SJSA1 (cell line): ENCODE measurements at places on chromosomes 12 and 14. TPM values are rescaled to one million over a fixed set of nuclear protein-coding genes. Genes with fewer than 3 reads are reported as not detected.
A peak's percentile ranks its signal among the peaks of the same experiment; 100 is the strongest.

GPR84 gene
- not detected in 2 replicates for total RNA-seq

TMED8 gene
- total RNA-seq = 6.4 and 7.6 TPM in 2 replicates

USP15 gene
- total RNA-seq = 29.0 and 36.3 TPM in 2 replicates

GPRC5D gene
- not detected in 2 replicates for total RNA-seq

DNA sequence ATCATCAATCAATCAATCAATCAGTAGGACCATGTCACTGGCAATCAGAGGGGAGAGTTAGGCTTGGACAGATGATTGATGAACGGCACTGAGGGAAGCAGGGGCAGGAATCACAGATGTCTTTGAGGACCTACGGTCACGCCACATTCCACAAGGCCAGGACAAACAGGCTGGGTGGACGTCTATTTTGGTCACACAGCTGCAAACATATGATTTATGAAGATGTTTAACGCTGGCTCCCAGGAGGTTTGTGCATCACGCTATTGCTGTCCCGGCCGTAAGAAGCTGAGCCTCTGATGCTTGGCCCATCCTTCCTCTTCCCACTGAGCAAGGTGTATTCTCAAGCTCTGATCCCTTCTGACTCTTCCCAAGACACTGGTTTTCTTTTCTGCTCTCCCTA lies 160.8 kb downstream of the FOXN3 start:
- H3K27ac ChIP-seq = no peak overlapping the region
- no peaks in the 10 kb centered on the region for H3K4me1 ChIP-seq
- no peak overlapping the region for H3K4me3 ChIP-seq
- no peaks in the 10 kb centered on the region for H3K27me3 ChIP-seq
- H3K36me3 ChIP-seq = no peaks in the 10 kb centered on the region

DNA sequence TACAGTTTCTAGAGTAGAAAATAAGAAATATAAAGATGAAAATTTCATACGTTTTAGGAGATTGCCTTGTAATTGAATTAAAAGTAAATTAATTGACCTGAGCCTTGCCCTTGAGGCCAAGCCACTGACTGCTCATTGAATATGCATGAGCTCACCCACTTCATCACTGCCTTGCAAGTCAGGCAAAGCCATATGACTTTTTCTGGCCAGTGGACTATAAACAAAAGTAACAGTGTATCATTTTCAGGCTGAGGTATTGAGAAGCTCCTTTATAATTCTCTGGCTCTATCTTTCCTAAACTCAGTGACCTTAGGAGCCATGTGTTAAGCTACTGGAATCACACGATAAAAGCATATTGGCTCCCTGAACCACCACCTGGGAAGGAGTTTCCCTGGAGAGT lies 369.3 kb downstream of the NUAK1 start:
- no peak overlapping the region for H3K27ac ChIP-seq
- H3K27me3 ChIP-seq = no peaks in the 10 kb centered on the region
- H3K4me3 ChIP-seq = no peak overlapping the region
- no peaks in the 10 kb centered on the region for H3K4me1 ChIP-seq

DNA sequence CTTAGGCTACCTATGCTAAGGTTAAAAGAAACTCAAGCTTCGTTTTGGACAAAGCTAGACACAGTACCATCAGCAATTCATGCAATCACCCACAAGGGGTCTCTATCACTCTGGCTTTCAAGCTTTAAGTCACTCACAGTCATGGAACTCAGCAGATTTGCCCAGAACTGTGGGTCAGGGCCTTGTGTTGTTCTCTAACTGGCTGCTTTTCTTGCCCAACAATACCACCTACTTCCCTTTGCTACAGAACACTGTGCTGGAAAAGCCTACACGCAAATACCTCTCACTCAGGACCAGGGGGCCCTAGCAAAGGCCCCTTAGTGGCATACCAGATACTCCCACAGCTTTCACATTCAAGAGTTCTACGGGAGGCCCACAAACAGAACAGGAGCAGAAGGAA lies 9.1 kb downstream of the NEMP1 start:
- peaks cover 73% of the 10 kb centered on the region for H3K36me3 ChIP-seq
- H3K27ac ChIP-seq = no peak overlapping the region
- no peak overlapping the region for H3K4me3 ChIP-seq
- H3K27me3 ChIP-seq = no peaks in the 10 kb centered on the region

DNA sequence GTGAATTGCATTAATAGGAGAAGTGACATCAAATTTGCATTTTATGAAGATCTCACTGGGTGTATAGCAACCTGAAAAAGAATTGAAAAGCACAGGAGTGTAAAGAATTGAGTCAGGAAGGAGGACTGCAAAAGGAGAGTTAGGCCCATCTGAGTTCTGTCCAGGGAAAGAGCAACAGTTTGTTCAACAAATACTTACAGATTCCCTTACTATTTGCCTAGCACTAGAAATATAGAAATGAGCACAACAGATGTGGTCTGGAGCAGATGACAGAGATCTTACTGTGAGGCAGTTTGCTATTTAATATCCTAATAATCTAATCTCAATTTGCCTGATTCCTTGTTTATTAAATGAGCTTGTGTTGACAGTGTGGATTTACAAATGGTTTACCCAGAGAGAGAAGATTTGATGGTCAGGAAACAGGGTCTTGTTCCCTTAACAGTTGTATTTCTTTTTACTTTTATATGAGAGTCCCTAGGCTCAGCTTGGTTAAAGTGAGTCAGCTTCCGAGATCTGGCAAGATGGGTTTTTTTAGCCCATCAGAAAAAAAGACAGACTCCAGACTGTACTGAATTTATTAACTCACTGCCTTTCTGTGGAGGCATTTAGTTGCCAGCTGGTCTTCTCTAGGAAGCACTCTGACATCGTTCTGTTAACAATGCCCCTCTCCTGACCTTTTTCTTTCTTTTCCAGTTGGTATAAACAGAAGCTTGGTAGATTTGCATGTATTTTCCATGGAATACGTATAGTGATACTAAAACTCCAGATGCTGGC lies 229.7 kb downstream of the TTC6 start:
- no peaks in the 10 kb centered on the region for H3K36me3 ChIP-seq
- DNase-seq = no peak
- no peaks in the 10 kb centered on the region for H3K4me1 ChIP-seq
- no peak overlapping the region for H3K4me3 ChIP-seq

DNA sequence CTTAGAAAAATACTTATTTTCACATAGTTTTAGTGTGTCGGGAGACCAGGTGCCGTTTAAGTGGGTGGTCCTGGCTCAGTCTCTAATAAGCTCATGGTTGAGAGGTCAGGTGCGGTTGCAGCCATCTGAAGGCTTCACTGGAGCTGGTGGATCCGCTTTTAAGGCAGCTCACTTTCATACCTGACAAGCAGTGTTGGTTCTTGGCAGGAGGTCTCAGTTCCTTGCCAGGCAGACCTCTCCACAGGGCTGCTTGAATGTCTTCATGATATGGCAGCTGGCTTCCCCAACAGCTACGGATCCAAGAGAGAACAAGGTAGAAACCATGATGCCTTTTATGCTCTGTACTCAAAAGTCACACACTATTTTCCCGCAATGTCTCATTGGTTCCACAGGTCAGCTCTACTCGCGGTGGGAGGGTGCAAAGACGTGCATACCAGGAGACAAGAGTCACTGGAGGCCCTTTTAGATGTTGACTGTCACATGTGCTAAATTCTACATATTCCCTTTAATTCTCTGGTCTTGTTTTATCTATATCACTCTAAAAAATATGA lies 8.0 kb upstream of the ZDHHC17 start:
- DNase-seq = no peak
- H3K27ac ChIP-seq = no peak overlapping the region
- no peak overlapping the region for H3K4me3 ChIP-seq
- H3K27me3 ChIP-seq = no peaks in the 10 kb centered on the region
- H3K4me1 ChIP-seq = no peaks in the 10 kb centered on the region

DNA sequence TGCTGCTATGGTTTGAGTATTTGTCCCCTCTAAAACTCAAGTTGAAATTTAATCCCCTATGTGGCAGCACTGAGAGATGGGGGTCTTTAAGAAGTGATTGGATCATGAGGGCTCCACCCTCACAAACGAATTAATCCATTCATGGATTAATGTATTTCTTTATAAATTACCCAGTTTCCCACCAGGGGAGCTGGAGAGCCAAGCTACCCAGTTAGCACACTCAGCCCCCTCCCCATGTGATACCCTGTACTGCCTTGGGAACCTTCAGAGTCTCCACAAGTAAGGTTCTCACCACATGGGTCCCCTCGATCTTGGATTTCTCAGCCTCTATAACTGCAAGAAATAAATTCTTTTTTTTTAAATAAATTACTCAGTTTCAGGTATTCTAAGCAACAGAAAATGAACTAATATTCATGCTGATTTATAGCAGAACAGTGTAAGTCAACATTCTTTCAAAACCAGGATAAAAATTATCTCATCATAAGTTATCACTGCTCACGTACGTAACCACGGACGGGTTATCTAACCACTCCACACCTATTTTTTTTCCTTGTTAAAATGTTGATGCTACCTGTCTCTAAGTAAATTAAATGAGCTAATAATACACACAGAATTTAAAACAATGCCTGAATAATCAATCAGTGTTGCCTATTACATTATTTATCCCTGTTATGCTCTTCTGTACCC lies 3.6 kb downstream of the NAP1L1 start:
- no peak overlapping the region for H3K4me3 ChIP-seq
- H3K36me3 ChIP-seq = peaks cover 71% of the 10 kb centered on the region
- no peak for DNase-seq
- H3K27ac ChIP-seq = no peak overlapping the region
- H3K27me3 ChIP-seq = no peaks in the 10 kb centered on the region

DNA sequence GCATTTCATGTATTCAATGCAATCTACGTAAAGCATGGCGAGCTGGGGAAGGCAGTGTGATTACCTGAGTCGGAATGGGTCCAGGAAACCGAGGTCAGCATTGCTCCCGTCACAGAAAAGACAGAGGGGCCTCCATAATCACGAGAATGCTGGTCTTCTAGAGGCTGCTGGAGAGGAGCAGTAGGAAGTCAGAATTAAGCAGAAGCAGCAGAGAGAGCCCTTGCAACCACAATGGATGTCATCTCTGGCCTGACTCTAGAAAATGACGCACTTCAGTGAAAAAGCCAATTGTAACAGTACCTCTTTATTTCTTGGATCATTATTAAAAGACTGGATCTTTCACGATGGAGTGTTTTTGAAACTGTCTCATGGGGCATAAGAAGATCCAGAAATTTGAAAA lies 69.5 kb upstream of the FOXN3 start:
- H3K27ac ChIP-seq = no peak overlapping the region
- H3K27me3 ChIP-seq = no peaks in the 10 kb centered on the region
- H3K36me3 ChIP-seq = no peaks in the 10 kb centered on the region

- no peak for DNase-seq
- H3K27me3 ChIP-seq = no peaks in the 10 kb centered on the region
- H3K36me3 ChIP-seq = no peaks in the 10 kb centered on the region
- H3K27ac ChIP-seq = no peak overlapping the region
These were observed 150.4 kb upstream of the WSCD2 start for GRCh38 chr12:107978641-107979040.

GRCh38 chr12:89525305-89525823 lies 483 bp downstream of the POC1B start:
- DNase-seq = peak; percentile 76
- peak overlapping the region; percentile 90 for H3K27ac ChIP-seq
- H3K27me3 ChIP-seq = no peaks in the 10 kb centered on the region
- H3K4me1 ChIP-seq = peaks cover 29% of the 10 kb centered on the region

DNA sequence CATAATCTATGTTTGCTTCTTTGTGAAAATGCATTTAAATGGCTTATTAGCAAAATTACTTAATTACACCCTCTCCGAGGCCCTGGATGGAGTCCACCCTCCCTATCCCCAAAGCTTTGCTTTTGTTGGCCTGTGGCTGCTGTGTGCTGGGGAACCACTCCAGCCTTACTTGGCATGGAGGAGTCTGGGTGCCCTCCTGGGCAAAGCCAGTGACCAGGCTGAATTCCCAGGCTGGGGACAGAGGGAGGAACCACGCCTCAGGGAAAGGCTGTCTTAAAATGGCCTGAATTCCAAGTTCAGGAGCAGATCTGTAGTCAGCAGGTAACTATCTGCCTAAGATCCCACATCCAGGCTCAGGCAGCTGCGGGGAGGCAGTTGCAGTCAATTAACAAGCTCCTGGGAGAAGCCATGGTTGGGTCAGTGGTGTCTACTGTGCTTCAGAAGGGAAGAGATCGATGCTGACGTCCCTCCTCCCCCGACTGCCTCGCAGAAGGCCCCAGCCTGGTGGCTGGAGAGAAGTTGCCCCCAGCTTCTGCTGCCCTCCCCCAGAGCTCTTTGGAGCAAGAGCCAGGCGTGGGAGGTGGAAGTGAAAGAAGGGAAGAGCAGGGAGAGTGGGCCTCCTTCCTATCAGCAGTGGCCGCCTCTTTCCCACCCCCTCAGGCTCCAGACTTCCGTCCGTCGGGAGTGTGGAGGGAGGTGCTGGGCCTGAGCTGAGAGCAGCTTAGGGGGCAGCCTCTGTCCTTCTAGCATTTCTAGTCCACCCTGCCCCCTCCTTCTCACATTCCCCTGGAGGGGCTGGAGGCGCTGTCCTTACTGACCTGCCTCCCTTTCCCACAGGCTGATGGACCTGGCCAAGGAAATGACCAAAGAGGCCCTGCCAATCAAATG lies 11.3 kb downstream of the VASH1 start:
- no peak overlapping the region for H3K4me3 ChIP-seq
- H3K4me1 ChIP-seq = peaks cover 5% of the 10 kb centered on the region; the same call in 1 of the 2 replicates
- no peak for DNase-seq

DNA sequence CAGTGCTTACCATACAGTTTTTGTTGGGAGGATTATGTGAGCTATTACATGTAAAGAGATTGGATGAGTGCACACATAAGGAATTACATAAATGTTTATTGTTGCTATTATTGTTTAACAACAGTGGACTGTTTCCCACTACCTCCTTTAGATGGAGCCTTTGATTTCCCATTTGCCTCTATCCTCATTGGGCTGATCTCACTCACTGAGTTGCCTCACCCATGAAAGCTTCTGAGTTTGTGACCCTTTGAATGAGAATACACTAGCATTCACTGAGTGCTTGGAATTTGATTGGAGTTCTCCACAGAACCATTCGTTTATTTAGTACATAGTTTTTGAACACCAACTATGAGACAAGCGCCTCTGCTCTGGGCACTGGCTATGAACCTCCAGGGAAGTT lies 121.0 kb downstream of the HELB start:
- H3K27me3 ChIP-seq = 0 out of 2 replicates have a peak, but pooled peaks cover 3% of the 10 kb centered on the region
- H3K36me3 ChIP-seq = no peaks in the 10 kb centered on the region
- no peak for DNase-seq
- H3K4me1 ChIP-seq = no peaks in the 10 kb centered on the region

DNA sequence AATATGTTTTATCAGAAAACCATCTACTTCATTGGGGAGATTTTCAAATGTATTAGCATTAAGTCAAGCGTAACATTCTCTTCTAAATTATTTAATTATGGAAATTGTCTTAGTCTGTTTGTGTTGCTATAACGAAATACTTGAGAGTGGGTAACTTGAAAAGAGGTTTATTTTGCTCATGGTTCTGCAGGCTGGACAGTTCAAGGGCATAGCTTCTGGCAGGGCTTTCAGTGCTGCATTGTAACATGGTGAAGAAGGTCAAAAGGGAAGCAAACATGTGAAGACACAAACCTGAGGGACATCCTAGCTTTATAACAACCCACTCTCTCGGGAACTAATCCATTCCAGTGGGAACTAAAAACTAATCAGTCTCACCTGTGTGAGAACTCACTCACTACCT lies 84.3 kb upstream of the TMPO start:
- H3K4me1 ChIP-seq = no peaks in the 10 kb centered on the region
- H3K27me3 ChIP-seq = no peaks in the 10 kb centered on the region
- H3K27ac ChIP-seq = no peak overlapping the region
- no peak for DNase-seq
- H3K4me3 ChIP-seq = no peak overlapping the region
- H3K36me3 ChIP-seq = no peaks in the 10 kb centered on the region

GRCh38 chr12:57892232-57892972 lies 45.9 kb upstream of the CTDSP2 start:
- H3K4me3 ChIP-seq = no peak overlapping the region
- H3K36me3 ChIP-seq = no peaks in the 10 kb centered on the region
- H3K4me1 ChIP-seq = peaks cover 81% of the 10 kb centered on the region
- H3K27me3 ChIP-seq = no peaks in the 10 kb centered on the region
- no peak for DNase-seq
